ENCODE measurements at places on chromosomes 5 and 9. TPM values are rescaled to one million over a fixed set of nuclear protein-coding genes. Genes with fewer than 3 reads are reported as not detected.

The PCDHGA1 gene
- 1.1 TPM for total RNA-seq

The PRUNE2 gene
- 520 TPM for total RNA-seq

The TNFSF8 gene
- total RNA-seq, result 1.4 TPM

The ARID3C gene
- total RNA-seq, result not detected

The SLC26A2 gene
- total RNA-seq, result 7.2 TPM

The GPRIN1 gene
- 0.55 TPM for total RNA-seq

The DOCK2 gene
- total RNA-seq, result 10.9 TPM

The KIF12 gene
- total RNA-seq, result 1.4 TPM

The FAM81B gene
- total RNA-seq, result not detected

The MSMP gene
- not detected for total RNA-seq

The PCDHGA8 gene
- total RNA-seq, result 7.9 TPM

The PLPP7 gene
- total RNA-seq, result 14.3 TPM

- no peak overlapping the region for H3K27ac ChIP-seq
- no peak for DNase-seq
- no peaks in the 10 kb centered on the region for H3K27me3 ChIP-seq
- no peaks in the 10 kb centered on the region for H3K4me1 ChIP-seq
- H3K36me3 ChIP-seq, result no peaks in the 10 kb centered on the region
Measured at GRCh38 chr9:18629136-18629535, 155.2 kb downstream of the ADAMTSL1 start.

DNA sequence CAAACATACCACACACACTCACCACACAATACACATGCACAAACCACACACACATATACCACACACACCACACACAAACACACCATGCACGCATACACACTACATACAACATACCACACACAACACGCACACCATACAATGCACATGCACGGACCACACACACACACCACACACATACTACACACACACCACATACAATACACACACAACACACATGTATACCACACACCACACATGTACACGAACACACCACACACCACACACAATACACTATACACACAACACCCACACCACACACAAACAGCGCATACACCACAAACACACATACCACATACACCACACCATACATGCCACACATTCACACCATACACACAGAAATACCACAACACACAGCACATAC lies 480.3 kb downstream of the DIRAS2 start:
- no peak for DNase-seq
- H3K4me3 ChIP-seq, result no peak overlapping the region
- no peaks in the 10 kb centered on the region for H3K4me1 ChIP-seq
- H3K27me3 ChIP-seq, result no peaks in the 10 kb centered on the region
- no peaks in the 10 kb centered on the region for H3K36me3 ChIP-seq

DNA sequence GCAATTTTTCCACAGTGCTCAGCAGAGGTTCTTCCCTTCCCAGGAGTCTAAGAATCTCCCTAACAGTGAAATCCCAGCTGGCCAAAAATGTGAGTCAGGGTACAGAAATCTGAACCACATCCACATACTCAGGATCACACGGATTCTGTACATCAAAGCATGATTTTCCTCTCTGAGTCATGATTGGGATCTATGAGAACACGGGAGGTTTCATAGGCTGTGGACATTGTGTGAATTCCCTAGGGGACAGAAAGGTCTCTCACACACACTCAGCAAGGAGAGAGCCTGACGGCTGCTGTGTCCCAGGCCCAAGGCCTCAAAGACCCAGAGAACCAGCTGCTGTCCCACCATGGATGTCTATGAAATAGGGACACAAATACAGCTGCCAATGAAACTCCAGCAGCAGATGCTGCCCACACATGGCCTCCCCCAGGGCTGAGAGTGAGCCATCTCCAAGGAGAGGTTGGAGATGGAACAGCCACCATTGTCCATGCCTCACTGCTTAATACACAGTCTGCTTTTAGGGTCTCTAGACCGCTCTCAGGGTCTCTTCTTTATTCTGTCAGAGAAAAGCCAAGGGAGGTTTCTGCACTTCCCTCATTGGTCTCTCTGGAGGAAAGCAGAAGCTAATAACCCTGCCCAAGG lies 102.7 kb downstream of the ADAMTS12 start:
- no peaks in the 10 kb centered on the region for H3K27me3 ChIP-seq
- H3K4me3 ChIP-seq, result no peak overlapping the region
- no peaks in the 10 kb centered on the region for H3K36me3 ChIP-seq
- no peak overlapping the region for H3K27ac ChIP-seq
- H3K4me1 ChIP-seq, result no peaks in the 10 kb centered on the region

DNA sequence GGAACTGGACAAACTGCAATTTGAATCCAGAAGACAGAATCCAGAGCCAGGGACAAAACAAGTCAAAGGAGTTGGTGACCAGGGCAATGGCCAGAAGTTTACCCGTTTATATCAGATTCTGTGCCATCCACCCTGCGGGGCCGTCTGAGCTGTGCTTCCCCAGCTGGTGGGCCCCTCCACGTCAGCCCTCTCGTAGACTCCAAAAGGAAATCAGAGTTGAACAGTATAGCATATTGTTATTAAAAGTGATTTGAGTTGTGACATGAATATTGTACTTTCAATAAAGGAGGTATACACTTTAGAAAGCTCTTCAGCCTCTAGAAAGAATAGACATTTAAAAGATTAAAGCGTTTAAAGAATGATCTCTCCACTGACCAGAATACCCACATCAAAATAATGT lies 102.4 kb downstream of the NFIB start:
- no peaks in the 10 kb centered on the region for H3K36me3 ChIP-seq
- H3K4me3 ChIP-seq, result no peak overlapping the region
- no peak for DNase-seq
- H3K4me1 ChIP-seq, result peaks cover 75% of the 10 kb centered on the region
- no peaks in the 10 kb centered on the region for H3K27me3 ChIP-seq
- H3K27ac ChIP-seq, result peak overlapping the region; percentile 25

GRCh38 chr5:157464519-157465171 lies 4.6 kb downstream of the NIPAL4 start:
- no peak overlapping the region for H3K4me3 ChIP-seq
- DNase-seq, result peak; percentile 83
- no peaks in the 10 kb centered on the region for H3K27me3 ChIP-seq
- H3K27ac ChIP-seq, result peak overlapping the region; percentile 81

GRCh38 chr9:21964925-21965385 lies 29.2 kb downstream of the CDKN2A start:
- peak overlapping the region; percentile 30 for H3K4me3 ChIP-seq
- DNase-seq, result peak; percentile 75

- no peaks in the 10 kb centered on the region for H3K36me3 ChIP-seq
- no peak overlapping the region for H3K27ac ChIP-seq
- no peak for DNase-seq
Measured at GRCh38 chr5:17694371-17694770, 60.1 kb downstream of the TAF11L14 start.

- H3K4me1 ChIP-seq, result peaks cover 23% of the 10 kb centered on the region
- no peak overlapping the region for H3K27ac ChIP-seq
- H3K27me3 ChIP-seq, result no peaks in the 10 kb centered on the region
- H3K36me3 ChIP-seq, result no peaks in the 10 kb centered on the region
Measured at GRCh38 chr5:179256328-179257175, 88.7 kb downstream of the ADAMTS2 start.

- H3K27ac ChIP-seq, result no peak overlapping the region
- H3K4me3 ChIP-seq, result no peak overlapping the region
- no peaks in the 10 kb centered on the region for H3K36me3 ChIP-seq
- H3K4me1 ChIP-seq, result no peaks in the 10 kb centered on the region
Measured at GRCh38 chr9:17402309-17402708, 176.6 kb upstream of the SH3GL2 start.

DNA sequence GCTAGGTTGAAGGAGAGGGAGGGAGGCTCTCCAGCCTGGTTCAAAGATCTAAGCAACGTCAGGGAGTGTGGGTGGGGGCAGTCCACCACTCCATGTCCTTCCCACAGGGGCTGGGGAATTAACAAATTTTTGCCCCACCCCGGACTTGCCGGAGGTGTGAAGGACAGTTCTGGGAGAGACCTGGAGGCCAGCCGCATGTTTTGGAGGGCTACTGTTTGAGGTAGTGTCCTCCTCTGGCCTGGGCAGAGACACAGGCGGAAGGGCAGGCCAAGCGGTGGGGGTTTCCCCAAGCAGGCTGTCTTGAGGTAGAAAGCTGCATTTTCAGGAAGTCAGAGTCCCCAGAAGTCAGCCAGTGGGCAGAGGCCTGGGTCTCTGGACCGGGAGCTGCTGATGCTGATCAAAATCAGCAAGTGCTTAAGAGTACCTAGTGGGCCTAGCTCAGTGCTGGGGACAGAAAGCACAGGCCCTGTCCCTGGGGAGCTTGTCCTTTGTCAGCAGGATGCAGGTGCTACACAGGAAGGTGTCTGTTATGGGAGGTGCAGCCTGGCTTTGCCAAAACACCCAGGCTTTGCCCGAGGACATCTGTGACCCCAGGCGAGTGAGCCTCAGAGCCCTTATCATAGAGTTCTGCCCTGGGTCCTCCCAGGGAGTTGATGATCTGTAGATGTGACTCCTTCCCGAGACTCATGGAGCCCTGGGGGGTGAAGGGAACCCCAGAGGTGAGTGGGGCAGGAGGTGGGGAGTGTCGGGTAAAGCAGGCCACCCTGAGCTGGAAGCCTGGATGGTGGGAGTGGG lies 18.5 kb downstream of the JADE2 start:
- H3K4me1 ChIP-seq, result peaks cover 54% of the 10 kb centered on the region
- DNase-seq, result no peak
- H3K4me3 ChIP-seq, result no peak overlapping the region
- peaks cover 64% of the 10 kb centered on the region for H3K36me3 ChIP-seq

GRCh38 chr5:172356047-172356446 lies 72.5 kb upstream of the UBTD2 start:
- H3K4me1 ChIP-seq, result no peaks in the 10 kb centered on the region
- H3K27ac ChIP-seq, result no peak overlapping the region
- peaks cover 50% of the 10 kb centered on the region for H3K36me3 ChIP-seq
- H3K27me3 ChIP-seq, result no peaks in the 10 kb centered on the region
- no peak for DNase-seq

GRCh38 chr5:159392871-159393270 lies 62.6 kb upstream of the IL12B start:
- no peak overlapping the region for H3K4me3 ChIP-seq
- H3K27ac ChIP-seq, result no peak overlapping the region
- no peaks in the 10 kb centered on the region for H3K36me3 ChIP-seq
- no peaks in the 10 kb centered on the region for H3K4me1 ChIP-seq
- H3K27me3 ChIP-seq, result no peaks in the 10 kb centered on the region
- DNase-seq, result no peak

GRCh38 chr9:136624184-136624951 lies 38.3 kb upstream of the EGFL7 start:
- H3K36me3 ChIP-seq, result no peaks in the 10 kb centered on the region
- H3K27me3 ChIP-seq, result no peaks in the 10 kb centered on the region
- DNase-seq, result no peak
- H3K4me3 ChIP-seq, result no peak overlapping the region
- peaks cover 21% of the 10 kb centered on the region for H3K4me1 ChIP-seq
- no peak overlapping the region for H3K27ac ChIP-seq

DNA sequence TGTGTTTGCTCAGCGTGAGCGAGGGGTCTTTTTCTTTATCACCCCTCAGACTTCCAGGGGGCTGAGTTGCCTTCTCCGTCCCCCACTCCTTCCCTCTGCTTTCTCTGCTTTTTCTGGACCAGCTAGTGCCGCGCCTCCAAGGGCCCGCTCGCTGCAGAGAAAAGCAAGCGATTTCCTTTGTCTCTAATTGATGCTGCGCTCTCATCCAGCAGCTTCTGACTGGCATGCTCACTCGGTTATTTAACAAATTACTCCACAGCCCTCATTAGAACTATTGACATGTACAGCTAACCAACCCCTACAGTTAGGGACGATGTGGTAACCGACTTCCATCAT lies 288.0 kb downstream of the ELAVL2 start:
- no peaks in the 10 kb centered on the region for H3K4me1 ChIP-seq
- H3K27ac ChIP-seq, result no peak overlapping the region
- H3K36me3 ChIP-seq, result no peaks in the 10 kb centered on the region
- H3K4me3 ChIP-seq, result no peak overlapping the region

- H3K27me3 ChIP-seq, result no peaks in the 10 kb centered on the region
- no peak overlapping the region for H3K27ac ChIP-seq
- no peak for DNase-seq
- H3K4me3 ChIP-seq, result no peak overlapping the region
Measured at GRCh38 chr5:85466423-85466822, 1081.7 kb upstream of the EDIL3 start.

GRCh38 chr9:137415451-137415850 lies 7.5 kb downstream of the EXD3 start:
- peaks cover 25% of the 10 kb centered on the region for H3K4me1 ChIP-seq
- no peak overlapping the region for H3K4me3 ChIP-seq
- no peaks in the 10 kb centered on the region for H3K36me3 ChIP-seq
- DNase-seq, result no peak

DNA sequence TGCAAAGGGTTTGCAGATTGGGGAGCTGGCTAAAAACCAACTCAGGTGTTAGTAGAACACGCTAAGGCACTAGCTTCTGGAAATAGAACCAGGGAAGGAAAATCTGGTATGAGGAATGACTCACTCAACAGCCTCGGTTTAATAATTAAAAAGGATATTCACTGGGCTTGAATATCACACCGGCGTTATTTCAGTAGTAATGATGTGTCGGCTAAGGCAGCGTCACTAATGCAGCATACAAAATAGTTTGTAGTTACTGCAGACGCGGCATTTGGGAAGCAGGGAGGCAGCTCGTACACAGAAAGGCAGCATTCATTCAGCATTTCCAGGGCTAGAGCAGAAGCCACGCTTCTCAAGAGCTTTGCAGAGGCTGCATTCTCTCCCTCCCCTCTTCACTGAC lies 1.7 kb downstream of the ADRA1B start:
- H3K27ac ChIP-seq, result no peak overlapping the region
- no peak for DNase-seq
- H3K4me3 ChIP-seq, result no peak overlapping the region
- H3K4me1 ChIP-seq, result peaks cover 18% of the 10 kb centered on the region

- no peaks in the 10 kb centered on the region for H3K4me1 ChIP-seq
- H3K27ac ChIP-seq, result peak overlapping the region; percentile 8
- H3K4me3 ChIP-seq, result no peak overlapping the region
- no peak for DNase-seq
- no peaks in the 10 kb centered on the region for H3K36me3 ChIP-seq
- H3K27me3 ChIP-seq, result no peaks in the 10 kb centered on the region
Measured at GRCh38 chr9:122900791-122901190, 4.4 kb downstream of the RC3H2 start.

GRCh38 chr9:129440435-129441186 lies 180.3 kb downstream of the C9orf50 start:
- no peaks in the 10 kb centered on the region for H3K36me3 ChIP-seq
- no peak overlapping the region for H3K27ac ChIP-seq
- no peaks in the 10 kb centered on the region for H3K27me3 ChIP-seq
- DNase-seq, result no peak
- no peaks in the 10 kb centered on the region for H3K4me1 ChIP-seq

DNA sequence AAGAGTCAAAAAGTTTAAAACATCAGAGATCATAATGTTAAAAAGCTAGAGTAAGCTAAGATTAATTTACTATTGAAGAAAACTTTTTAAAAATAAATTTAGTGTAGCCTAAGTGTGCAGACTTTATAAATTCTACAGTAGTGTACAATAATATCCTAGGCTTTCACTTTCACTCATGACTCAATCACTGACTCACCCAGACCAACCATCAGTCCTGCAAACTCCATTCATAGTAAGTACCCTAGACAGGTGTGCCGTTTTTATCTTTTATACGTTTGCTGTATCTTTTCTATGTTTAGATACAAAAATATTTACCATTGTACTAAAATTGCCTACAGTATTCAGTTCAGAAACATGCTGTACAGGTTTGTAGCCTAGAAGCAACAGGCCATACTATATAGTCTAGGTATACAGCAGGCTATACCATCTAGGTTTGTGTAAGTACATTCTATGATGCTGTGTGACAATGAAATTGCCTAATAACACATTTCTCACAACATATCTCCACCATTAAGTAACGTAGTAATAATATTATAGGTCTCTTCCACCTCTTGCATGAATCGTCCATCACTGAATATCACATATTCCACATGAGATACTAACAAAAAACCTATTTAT lies 59.2 kb downstream of the MEGF9 start:
- H3K36me3 ChIP-seq, result no peaks in the 10 kb centered on the region
- DNase-seq, result no peak
- H3K27me3 ChIP-seq, result no peaks in the 10 kb centered on the region
- no peak overlapping the region for H3K4me3 ChIP-seq
- no peaks in the 10 kb centered on the region for H3K4me1 ChIP-seq
